Mammary epithelial cell (primary cell): ENCODE measurements at places on chromosomes 2 and 18. TPM values are rescaled to one million over a fixed set of nuclear protein-coding genes. Genes with fewer than 3 reads are reported as not detected.

The GRP gene
- not detected for total RNA-seq

The RAB3GAP1 gene
- 74.9 and 96.7 TPM in 2 replicates for total RNA-seq

The GDF7 gene
- under 0.01 TPM for total RNA-seq

The ARHGEF33 gene
- 0.33 TPM for total RNA-seq

The RAX gene
- not detected for total RNA-seq

The RESP18 gene
- total RNA-seq: not detected

The OTOF gene
- not detected in 2 replicates for total RNA-seq

The ALPP gene
- not detected in 2 replicates for total RNA-seq

The LRPPRC gene
- 105 and 127 TPM in 2 replicates for total RNA-seq

The ZNF521 gene
- total RNA-seq: 18.0 TPM

The ACVR1C gene
- total RNA-seq: 0.83 TPM

The CHST9 gene
- not detected in 2 replicates for total RNA-seq

The RSAD2 gene
- total RNA-seq: 0.21 and 0.43 TPM in 2 replicates

The POMC gene
- 0.24 TPM in 1 of 2 replicates, not detected in the other for total RNA-seq

The NYAP2 gene
- not detected in 2 replicates for total RNA-seq

The UGT1A10 gene
- total RNA-seq: not detected

The DSG4 gene
- 0.28 TPM in 1 of 2 replicates, not detected in the other for total RNA-seq

The FOXI3 gene
- total RNA-seq: 2.1 and 2.4 TPM in 2 replicates

The SERPINB12 gene
- not detected in 2 replicates for total RNA-seq

The CNTNAP5 gene
- not detected in 2 replicates for total RNA-seq

The EFR3B gene
- 0.05 TPM in 1 of 2 replicates, not detected in the other for total RNA-seq

The ITGA4 gene
- 59.7 TPM for total RNA-seq

The NT5DC4 gene
- total RNA-seq: 1.4 and 1.8 TPM in 2 replicates

The GBX2 gene
- 0.29 and 0.38 TPM in 2 replicates for total RNA-seq

The GNLY gene
- total RNA-seq: not detected in 2 replicates

The TFCP2L1 gene
- 10.6 and 50.5 TPM in 2 replicates for total RNA-seq

The XDH gene
- 30.5 and 51.1 TPM in 2 replicates for total RNA-seq

The CXCR2 gene
- not detected in 2 replicates for total RNA-seq

The EPG5 gene
- 26.3 and 32.8 TPM in 2 replicates for total RNA-seq

The GAL3ST2 gene
- total RNA-seq: not detected in 2 replicates

The CYRIA gene
- 0.51 and 1.1 TPM in 2 replicates for total RNA-seq

The CFC1 gene
- total RNA-seq: not detected in 2 replicates

The KCNS3 gene
- 8.0 TPM for total RNA-seq

The ANO7 gene
- 1.2 and 2.5 TPM in 2 replicates for total RNA-seq

The REG3G gene
- total RNA-seq: not detected

The CDCA7 gene
- total RNA-seq: 2.5 TPM

The SLC8A1 gene
- total RNA-seq: 27.5 TPM

The RTP5 gene
- total RNA-seq: not detected in 2 replicates

The KCNIP3 gene
- 2.9 and 4.8 TPM in 2 replicates for total RNA-seq

The LRP2 gene
- total RNA-seq: not detected

The TUBA4B gene
- total RNA-seq: not detected

The TRIM43 gene
- total RNA-seq: not detected

The HTR2B gene
- total RNA-seq: 0.17 TPM

The SCTR gene
- total RNA-seq: not detected

The ARHGAP25 gene
- total RNA-seq: 37.9 and 62.3 TPM in 2 replicates

The TNFRSF11A gene
- 1.6 and 6.1 TPM in 2 replicates for total RNA-seq

The SNORC gene
- 1.5 TPM for total RNA-seq

The CNGA3 gene
- not detected for total RNA-seq

The GALNT14 gene
- 12.7 TPM for total RNA-seq

The SCYGR4 gene
- total RNA-seq: not detected in 2 replicates

The ESCO1 gene
- total RNA-seq: 14.9 and 22.2 TPM in 2 replicates

The HOXD8 gene
- 0.16 and 0.35 TPM in 2 replicates for total RNA-seq

The ATG9A gene
- total RNA-seq: 74.5 TPM

The EVX2 gene
- total RNA-seq: not detected
